ENCODE measurements at places on chromosomes 2 and 18.

DNA sequence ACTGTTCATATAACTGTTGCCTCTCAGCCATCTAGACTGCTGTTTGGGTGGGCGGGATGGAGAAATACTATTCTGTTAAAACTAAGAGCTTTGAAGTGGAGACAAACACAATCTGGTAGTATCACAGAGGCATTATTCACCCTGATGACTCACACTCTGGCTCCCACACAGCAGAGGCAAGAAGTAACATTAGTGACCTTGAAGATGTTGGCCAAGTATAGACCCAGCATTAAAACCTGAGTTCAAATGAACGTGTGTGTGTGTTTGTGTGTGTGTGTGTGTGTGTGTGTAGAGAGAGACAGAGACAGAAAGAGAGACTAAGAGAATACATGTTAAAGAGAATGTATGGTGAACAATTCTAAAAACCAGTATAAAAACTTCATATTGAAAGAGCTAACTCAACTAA, 22.5 kb upstream of the ACVR1 start:
- peak; percentile 54 for DNase-seq

GRCh38 chr18:27556741-27557140, 371.6 kb upstream of the CHST9 start:
- no peak for DNase-seq

DNA sequence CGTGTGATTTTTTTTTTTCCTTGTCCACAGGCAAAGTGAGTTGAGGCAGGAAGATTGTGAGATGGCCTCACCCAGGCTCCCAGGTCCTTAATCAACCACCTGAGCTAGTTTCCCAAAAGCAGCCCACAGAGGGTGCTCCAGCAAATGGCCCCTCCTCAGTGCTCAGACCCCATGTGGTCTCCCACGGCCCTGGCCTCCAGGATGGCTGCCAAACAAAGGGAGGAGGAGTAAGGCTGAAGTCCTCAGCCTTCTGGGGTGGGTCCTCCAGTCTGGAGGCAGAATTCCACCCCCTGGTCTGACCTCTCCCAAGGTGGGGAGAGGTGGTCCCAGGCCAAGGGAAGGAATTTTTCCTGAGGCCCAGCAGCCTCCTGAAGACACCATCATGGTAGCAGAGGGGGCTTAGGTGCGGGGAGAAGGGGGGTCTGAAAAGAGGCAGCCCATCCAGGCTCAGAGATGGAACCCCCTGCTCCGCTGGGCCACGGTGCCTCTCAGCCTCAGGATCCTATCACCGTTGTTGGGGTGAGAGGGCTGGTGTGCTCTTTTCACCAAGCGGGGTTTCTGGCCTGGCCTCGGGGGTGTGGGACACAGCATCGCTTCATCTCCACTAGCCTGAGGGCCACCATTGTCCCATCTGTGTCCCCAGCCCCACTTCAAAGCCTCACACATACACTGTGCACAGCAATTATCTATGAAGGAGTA, 2.3 kb downstream of the NGEF start:
- DNase-seq, result no peak

- DNase-seq, result no peak
Measured at GRCh38 chr18:45221363-45221762, 393.9 kb upstream of the SLC14A2 start.

DNA sequence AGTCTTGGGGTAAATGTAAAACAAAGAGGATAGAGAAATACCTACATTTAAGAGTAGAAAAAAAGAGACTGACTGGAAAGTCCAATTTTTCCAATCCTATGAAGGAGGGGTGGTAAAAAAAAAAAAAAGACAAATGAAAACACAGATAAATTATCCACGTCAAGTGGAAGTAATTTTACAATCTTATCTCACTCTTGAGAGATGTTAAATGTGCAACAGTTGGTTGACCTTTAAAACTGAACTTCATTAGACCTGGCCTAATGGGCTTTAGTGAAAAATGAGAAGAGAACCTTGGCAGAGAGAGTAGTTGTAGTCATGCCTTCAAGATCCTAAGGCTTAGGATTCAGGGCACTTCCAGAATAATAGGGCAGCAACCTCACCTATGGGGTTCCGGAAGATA, 20.4 kb downstream of the GALNT3 start:
- no peak for DNase-seq

DNA sequence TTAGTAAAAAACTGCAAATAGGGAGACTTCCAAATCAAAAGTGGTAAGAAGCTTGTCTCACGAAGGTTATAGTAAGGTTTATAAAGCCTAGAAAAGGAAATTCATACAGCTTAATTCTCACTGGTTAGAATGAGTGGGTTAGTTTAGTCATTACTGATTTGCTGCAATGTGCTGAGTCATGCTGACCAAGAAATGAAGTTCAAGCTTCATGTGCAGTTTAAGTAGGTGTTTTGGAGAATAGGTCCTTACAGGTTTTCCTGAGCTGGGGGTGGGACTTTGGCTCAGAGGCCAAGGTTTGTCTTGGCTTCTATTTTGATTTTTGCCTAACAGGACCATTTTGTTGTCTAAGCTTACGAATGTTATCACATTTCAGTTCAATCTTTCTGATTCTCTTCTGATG, 15.1 kb downstream of the CLIP4 start:
- peak; percentile 70 for DNase-seq

DNA sequence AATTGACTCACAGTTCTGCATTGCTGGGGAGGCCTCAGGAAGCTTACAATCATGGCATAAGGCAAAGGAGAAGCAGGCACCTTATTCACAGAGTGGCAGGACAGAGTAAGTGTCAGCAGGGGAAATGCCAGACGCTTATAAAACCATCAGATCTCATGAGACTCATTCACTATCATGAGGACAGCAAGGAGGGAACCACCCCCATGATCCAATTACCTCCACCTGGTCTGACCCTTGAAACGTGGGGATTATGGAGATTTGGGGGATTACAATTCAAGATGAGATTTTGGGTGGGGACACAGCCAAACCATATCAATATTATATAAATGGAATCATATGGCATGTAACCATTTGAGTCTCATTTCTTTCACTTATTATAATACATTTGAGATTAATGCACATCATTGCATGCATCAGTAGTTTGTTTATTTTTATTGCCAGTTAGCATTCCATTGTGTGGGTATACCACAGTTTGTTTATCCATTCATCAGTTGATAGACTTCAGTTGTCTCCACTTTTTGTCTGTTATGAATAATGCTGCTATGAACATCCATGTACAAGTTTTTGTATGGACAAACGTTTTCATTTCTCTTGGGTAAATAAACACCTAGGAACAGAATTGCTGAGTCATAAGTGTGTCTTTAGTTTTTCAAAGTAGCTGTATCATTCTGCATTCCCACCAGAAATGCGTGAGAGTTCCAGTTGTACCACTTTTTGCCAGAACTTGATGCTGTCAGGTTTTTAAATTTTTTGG, 5.8 kb upstream of the SRBD1 start:
- DNase-seq, result no peak

- no peak for DNase-seq
Measured at GRCh38 chr18:12409469-12409868, 1.7 kb downstream of the PRELID3A start.

DNA sequence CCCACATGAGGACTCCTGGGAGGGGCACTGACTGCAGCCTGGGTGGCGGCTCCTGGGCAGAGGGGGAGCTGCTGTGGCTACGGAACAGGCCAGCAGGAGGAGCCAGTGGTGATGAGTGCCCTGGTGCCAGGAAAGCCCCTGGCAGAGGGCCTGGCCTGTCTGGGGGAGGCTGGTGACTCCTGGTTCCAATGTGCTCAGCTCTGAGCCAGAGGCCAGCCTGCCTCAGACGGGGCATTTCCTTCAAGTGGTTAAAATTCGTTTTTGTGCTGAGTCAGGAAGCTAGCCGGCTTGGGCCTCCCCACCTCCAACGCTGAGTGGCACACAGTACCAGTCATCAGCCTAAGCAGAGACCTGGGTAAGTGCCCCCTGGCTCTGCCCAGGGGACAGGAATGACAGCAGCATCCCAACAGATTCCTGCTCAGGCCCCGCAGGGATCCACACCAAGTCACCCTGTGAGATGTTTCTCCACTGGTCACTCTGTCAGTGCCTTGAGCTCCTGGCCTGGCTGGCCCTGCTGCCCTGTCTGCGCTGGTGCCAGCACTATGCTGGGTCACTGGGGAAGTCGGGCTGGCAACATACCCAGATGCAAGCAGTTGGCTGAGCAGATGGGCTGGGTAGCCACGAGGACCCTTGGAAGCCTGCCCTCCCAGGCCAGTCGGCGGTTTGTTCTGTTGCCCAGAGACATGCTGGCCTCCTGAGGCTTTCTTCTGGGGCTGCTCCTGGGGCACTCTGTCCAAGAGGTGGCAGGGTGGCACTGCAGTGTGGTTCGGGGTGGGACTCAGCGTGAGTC, 7.1 kb upstream of the KLF11 start:
- peak; percentile 82 for DNase-seq

- DNase-seq, result no peak
Measured at GRCh38 chr2:238926761-238927611, 79.1 kb downstream of the TWIST2 start.

DNA sequence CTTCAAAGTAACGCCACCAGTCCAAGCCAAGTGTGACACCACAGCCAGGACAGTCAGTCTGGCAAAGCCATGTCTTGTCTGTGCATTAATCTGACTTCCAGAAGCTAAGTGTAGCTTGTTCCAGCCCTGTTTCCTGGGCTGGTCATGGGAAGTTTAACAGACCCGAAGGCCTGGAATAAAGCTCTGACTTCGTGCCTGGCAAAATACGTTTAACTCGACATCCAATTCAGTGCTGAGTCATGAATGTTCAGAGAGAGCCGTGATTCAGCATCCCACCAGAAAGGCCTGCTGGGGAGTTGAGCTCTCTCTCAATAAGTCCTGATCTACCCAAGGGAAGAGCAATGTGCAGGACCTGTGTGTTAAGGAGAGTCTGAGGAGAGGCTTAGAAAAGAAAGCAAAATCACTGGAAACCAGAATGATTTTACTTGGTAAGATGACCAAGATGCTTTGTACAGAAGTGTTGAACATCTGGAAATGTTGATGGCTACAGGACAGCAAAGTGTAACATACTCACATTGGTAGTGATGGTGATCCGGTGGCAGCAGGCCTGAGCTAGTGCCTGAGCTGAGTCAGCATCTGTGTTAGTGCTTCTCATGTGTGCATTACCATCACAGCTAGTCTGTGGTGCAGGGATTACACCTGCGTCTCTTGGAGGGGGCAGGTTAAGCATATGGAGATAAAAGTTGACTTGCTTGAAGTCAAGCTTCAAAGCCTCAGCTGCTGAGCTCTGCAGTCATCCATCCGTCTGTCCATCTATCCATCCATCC, 743.7 kb upstream of the HS6ST1 start:
- DNase-seq, result no peak

DNA sequence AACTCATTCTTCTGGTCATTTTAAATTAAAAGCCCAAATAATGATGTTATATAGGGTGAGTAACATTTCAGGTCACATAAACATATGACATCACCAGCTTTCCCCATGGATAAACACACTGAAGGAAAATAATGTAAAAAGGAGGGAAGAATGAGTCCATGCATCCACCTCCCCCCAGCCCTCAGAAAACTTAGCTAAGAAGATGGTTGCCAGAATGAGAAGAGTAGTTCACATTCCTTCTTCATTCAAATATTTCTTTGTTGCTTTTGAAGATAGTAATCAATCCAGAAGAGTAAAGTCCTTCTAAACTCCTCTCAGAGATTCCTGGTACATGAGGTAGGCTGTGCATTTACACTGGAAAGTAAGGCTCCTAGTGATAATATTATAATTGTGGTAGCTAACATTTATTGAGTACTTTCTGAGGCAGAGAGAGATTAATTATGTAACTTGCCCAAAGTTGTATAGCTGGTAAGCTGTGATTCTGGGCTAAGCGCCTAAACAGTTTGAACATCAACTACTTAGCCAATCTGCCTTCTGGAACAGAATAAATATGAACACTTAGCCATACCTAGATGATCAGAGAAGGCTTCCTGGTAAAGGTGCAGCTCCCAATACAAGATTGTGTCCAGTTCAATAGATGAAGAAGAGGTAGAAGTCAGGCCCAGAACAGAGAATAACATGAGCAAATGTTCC, 256.7 kb upstream of the FN1 start:
- no peak for DNase-seq

- DNase-seq, result no peak
Measured at GRCh38 chr2:173249661-173250641, 104.7 kb upstream of the CDCA7 start.

GRCh38 chr18:32769586-32770053, 3.2 kb downstream of the KLHL14 start:
- no peak for DNase-seq

DNA sequence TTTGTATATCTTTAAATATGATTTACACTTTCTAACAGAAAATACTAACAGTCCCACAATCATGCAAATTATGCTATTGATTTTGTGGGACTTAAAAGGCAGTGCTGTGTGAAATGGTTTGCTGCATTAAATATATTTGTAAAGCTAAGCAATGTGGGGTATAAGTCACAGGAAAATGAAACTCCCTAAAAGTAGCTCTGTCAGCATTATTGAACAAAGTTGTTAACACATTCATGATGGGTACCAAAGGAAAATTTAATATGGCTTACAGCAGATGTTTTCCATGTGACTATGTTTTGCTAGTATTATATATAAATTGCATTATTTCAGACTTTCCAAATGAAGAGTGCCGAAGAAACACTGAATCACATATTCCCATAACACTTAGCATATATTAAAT, 1450.0 kb downstream of the LRP1B start:
- no peak for DNase-seq

- no peak for DNase-seq
Measured at GRCh38 chr18:23793051-23793450, 103.8 kb downstream of the LAMA3 start.

DNA sequence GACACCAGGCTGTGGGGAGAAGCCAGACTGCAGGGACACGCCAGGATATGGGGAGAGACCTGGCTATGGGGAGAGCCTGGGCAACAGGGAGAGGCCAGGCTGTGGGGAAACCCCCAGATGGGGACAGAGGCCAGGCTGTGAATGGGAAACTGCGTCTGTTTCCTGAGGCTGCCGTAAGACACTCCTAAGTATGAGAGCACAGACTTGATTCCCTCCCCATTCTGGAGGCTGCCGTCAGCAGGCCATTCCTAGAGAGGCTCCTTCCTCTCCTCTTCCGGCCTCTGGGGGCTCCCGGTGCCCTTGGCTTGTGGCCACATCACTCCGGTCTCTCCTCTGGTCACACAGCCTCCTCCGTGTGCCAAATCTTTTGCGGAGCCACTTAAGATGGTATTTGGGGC, 32.3 kb downstream of the ADI1 start:
- DNase-seq, result no peak

DNA sequence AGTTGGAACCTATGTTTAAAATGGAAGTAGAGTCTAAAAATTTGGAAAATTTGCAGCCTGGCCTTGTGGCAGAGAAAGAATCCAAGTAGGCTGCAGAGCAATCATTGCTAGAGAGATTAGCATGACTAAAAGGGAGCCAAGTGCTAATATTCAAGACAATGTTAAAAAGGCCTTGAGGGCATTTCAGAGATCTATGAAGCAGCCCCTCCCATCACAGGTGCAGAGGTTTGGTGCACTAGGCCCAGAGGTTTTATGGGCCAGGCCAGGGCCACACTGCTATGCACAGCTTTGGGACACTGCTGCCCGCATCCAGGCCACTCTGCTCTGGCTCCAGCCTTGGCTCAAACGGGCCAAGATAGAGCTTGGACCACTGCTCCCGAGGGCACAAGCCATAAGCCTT, 6.7 kb upstream of the IL1A start:
- DNase-seq, result no peak

All from hematopoietic multipotent progenitor cell treated with erythropoietin and hydrocortisone succinate and interleukin-3 and kit ligand, for 6 days (in vitro differentiated cells).